ENCODE measurements at places on chromosomes 12 and 14.

DNA sequence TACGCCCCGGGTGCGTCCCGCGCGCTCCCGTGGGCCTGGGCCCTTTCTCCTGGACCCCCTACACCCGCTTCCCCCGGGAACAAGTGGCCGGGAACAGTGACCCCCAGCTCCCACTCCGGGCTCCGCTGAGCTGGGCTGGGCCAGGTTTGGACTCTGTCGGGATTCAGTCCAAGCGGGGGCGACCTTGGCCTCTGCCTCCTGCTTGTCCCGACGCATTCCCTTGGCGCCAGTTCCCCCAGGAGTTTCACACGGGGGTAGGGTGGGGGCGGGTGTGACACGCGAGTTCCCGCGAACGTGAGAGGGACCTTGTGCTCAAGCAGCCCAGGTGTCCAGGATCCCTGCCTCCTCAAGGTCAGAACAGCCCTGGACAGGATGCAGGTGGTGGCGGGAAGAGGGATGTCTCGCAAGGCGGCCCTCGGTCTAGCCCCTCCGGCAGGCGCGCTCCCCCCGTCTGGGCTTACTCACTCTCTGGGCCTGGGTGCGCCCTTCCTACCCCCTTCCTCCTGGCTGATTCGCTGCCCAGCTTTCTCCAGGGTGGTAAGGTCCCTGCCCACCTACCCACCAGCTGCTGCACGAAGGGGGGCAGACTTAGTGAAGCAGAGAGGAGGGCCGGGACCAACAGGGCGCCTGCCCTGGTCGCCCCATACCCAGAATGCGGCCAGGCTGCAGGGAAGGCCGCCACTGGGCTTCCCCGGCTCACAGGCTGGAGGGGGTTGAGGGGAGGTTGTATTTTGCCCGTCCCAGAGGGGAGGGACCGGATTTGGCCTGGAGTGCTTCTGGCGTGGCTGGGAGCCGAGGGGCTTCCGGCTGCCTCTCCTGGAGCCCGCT, 862 bp downstream of the CRIP2 start:
- peak; percentile 9 for DNase-seq

DNA sequence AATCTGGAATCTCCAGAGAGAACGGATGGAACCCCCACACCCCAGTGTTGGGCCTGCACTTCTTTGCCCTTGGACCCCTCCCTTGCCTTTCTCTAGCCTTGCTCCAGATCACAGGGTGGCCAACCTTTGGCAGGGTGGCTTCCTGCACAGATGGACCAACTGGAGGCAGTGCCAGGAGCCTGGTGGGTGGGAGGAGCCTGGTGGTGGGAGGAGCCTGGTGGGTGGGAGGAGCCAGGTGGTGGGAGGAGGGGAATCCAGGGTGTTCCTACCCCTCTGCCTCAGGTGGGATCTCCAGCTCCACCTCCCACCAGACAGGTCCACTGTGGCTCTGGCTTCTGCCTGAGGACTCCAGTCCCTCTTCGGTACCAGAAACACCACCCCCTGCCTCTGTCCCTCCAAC, 15.0 kb upstream of the ORAI1 start:
- DNase-seq = peak; percentile 48

DNA sequence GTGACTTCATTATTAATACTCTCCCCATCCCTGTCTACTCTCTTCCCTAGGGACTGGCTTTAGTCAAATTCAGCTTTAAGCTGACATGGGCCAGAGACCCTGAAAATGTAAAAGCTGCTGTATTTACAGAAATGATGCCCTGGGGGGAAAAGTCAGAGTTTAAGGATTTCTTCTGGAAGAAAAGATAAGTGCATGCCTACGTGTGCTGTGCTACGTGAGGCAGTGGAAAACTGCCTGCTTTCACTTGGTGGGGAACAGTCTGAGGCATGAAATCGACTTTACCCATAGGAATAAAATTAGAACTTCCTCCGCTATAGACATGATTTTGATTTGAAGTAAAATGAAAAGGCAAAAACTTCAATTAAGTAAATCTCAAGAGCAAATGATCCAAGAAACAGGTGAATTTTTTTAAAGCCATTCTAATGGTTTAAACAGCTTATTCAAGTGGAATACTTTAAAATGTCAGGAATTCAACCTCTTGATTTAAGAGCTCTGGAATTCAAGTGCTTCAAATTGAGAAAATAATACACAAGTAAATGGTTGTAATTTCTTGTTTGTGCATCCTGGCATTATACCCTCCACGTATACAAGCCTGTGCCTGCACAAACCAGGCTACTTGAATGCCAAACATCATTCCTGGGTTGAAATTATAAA, 168.5 kb downstream of the FOXN3 start:
- DNase-seq = no peak

GRCh38 chr14:97273540-97273939, 476.4 kb downstream of the VRK1 start:
- DNase-seq = peak; percentile 31

DNA sequence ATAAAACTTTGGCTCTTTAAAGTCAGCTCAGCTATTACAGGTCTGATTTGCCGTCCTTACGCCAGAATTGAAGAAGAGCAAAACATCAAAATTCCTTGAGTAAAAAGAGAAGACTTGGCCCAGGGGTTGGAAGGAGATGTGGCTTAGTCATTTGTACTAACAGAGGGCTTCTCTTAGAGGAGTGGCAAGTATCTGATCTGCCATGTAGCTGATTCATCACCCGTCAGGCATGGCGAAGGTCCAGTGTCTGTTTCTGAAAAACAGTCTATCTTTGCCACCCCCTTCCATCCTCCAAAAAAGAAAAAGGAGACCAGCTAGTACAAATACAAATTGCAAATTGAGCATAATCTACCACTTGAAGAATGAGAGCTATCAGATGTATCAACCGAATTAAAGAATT, 91.9 kb downstream of the RAD52 start:
- DNase-seq = no peak

DNA sequence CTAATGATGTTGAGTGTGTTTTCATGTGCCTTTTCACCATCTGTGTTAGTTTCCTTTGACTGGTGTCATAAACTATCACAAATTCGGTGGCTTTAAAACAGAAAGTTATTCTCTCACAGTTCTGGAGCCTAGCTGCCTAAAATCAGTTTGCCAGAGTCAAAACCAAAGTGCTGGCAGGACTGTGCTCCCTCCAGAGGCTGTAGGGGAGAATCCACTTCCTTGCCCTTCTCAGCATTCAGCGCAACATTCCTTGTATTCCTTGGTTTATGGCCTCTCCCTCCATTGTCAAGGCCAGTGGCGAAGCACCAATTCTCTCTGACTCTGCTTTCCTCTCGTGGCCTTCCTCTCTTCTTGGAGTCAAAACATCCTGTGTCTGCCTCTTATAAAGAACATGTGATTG, 174.2 kb upstream of the PDE3A start:
- DNase-seq = peak; percentile 37

DNA sequence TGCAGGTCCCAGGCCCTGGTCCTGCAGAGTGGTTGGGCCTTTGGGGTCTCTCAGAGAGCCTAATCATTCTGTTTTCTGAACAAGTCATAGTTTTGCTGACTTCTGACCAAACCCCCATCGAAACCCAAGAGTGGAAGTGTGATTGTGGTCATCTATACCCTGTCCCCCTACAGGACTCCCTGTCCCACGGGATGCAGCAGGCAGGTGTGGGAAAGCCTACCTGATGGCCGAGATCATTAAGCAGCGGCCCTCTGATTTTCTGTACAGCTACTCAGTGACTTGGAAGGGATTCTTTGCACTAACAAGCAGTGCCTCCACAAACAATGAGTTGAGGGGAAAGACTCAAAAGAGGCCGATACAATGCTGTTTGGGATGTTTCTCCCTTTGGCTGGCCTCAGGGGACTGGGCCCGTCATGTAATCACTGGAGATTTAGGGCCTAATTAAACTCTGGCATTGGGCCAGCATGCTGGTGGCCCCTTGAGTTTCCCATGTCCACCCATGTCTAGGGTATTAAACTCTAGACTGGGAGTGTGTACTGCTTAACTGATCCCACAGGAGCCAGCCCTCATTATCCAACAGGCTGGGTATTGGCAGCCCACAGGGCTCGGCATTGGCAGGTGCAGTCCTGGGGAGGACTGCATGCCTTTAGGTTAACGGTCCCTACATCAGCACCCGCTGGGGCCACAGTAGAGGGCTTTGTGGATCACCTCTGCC, 192.8 kb downstream of the ZFP36L1 start:
- DNase-seq = peak; percentile 93

- DNase-seq = no peak
These were observed 213.2 kb upstream of the DIO3 start for GRCh38 chr14:101347893-101348777.

DNA sequence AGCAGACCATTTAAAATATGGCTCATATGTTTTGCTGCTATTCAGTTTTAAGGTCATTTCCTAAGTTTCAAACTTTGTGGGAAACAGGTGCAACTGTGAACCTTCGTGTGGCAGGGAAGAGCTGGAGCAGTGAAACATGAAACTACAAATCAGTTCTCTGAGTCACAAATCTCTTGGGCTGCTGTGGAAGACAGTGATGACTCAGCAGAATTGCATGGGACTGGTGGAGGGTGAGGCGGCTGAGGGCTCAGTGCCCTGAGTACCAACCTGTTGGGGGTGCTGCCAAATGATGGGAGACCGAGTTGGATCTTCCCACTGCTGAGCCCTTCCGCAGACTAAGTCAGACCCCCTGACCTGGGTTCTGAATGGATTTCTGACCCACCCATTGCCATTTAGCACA, 8.4 kb upstream of the CALM1 start:
- peak; percentile 56 for DNase-seq

GRCh38 chr14:92980866-92981265, 57.9 kb downstream of the CHGA start:
- no peak for DNase-seq

DNA sequence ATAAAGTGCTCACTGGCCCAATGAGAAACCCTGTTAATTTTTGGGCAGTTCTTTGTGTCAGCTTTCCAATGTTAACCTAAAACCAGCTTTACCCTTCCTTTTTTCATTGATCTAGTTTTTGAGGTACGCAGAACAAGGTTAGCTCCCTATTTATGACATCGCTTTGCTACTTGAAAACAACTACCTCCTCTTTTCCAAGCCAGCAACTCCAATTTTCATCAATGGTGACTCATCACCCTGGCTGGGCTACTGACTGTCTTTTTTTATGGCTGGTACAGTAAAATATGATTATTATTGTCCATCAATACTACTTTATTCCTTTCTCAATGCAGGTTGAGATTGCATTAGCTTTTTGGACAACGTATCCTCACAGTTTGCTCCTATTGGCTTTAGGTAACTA, 22.5 kb upstream of the AKAP6 start:
- no peak for DNase-seq

DNA sequence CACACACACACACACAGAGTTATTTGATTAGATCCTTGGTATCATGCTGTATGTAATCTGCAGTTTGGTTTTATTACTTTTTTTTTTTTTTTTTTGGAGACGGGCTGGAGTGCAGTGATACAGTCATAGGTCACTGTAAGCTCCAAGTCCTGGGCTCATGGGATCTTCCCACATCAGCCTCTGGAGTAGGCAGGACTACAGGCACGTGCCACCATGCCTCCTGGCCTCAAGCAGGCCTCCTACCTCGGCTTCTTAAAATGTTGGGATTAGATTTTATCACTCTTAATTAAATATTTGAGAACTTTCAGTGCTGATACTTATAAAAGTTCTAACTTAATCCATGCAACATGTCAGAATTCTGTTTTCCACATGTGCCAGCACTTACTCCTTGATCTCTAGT, 31.3 kb upstream of the PSEN1 start:
- DNase-seq = no peak

GRCh38 chr12:124024776-124025175, 51.8 kb downstream of the ZNF664 start:
- DNase-seq = no peak
